ENCODE measurements at places on chromosomes 3 and 15.

GRCh38 chr3:111069974-111070771 is 1.4 kb upstream of the NECTIN3 start:
- DNase-seq: no peak

GRCh38 chr15:67579164-67579563 is 36.7 kb downstream of the MAP2K5 start:
- no peak for DNase-seq

DNA sequence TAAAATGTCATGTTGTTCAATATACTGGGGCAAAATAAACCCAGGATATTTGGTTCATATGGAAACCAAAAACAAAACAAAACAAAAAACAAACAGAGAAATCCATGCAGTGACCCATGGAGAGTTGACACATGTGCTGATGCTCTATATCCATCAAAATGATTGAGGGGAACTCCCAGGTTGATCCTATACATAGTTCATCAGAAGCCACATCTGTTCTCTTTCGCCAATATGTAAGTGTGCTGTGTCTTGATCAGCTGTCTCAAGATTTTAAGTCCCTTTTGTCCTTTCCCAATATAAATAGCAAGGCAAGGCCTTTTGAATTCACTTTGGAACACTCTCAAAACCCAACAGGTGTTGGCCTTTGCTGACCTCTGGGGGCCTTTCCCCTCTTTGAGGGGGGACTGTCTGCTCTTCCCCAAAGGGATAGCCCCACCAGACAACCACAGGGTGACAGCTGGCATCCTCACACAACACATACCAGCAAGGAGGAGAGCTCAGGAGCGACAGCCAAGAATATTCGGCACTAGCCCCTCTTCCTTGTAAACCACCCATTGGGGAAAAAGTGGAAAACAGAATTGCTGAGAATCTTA is 209.4 kb upstream of the CD96 start:
- DNase-seq: no peak

GRCh38 chr3:51436998-51437639 is 46.0 kb downstream of the RBM15B start:
- no peak for DNase-seq

DNA sequence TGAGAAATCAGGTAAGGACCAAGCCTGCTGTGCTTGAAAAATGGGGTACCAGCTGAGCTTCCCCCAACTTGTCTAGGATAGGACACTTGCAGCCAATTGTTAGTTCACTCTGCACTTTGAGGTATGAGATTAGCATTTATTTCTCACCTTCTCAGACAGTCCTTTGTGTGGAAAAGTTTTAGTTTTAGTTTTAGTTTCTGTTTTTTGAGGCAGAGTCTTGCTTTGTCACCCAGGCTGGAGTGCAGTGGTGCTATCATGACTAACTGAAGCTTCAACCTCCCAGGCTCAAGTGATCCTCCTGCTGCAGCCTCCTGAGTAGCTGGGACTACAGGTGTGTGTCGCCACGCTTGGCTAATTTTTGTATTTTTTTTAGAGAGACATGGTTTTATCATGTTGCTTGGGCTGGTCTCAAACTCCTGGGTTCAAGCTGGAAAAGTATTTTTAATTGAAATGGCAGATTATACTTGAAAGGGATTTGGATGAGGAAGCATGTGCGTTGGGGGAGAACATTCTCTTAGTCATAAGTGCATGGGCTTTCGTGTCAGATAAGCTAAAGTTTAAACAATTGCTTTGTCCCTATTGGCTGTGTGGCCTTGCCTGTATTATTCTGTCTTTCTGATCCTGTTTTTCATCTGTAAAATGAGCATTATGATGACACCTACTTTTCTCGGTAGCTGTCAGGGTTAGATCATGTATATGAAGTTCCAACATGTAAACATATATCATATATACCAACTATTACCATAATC is 25.2 kb upstream of the CCK start:
- no peak for DNase-seq

DNA sequence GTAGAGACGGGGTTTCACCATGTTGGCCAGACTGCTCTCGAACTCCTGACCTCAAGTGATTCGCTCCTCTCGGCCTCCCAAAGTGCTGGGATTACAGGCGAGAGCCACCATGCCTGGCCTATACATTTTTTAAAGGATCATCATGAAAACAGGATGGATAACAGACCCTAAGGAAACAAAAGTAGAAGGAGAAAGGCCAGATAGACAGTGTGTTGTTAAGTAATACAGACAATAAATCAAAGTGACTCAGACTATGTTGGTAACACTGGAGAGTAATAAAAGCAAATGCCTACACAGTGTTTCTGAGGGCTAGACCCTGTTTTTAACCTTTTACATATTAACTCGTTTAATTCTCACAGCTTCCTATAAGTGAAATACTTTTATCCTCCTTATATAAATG is 133.8 kb upstream of the MCTP2 start:
- DNase-seq: no peak

- DNase-seq: no peak
Measured at GRCh38 chr15:64681424-64682024, 93.9 kb downstream of the RBPMS2 start.
